Cerebellar nuclear complex (tissue), 1 donor: ENCODE measurements at places on chromosomes 4 and X.

GRCh38 chrX:73400136-73400748 lies 46.6 kb upstream of the CDX4 start:
- DNase-seq = no peak

DNA sequence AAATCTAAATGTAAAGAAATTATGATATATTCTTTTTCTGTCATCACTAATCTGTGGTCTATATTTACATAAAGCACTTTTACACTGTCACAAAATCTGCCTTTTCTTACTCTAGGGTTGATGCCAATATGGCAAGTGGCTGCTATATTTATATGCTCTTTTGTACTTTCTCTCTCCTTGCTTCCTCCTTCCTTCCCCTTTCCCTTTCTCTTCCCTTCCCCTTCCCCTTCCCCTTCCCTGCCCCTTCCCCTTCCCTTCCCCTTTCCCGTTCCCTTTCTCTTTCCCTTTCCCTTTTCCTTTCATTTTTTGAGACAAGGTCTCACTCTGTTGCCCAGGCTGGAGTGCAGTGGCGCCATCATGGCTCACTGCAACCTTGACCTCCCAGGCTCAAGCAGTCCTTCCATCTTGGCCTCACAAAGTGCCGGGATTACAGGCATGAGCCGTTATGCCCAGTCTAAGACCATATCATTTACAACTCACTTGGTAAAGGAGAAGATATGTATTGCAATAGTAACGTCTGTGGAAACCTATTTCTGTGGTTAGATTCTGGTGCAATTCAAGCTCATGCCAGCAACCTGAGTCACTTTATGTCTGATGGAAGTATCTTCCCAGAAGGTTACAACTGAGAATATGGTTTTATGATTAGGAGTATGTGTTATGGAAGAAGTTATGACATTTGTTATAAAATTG lies 13.9 kb upstream of the PLAC8 start:
- DNase-seq = no peak

DNA sequence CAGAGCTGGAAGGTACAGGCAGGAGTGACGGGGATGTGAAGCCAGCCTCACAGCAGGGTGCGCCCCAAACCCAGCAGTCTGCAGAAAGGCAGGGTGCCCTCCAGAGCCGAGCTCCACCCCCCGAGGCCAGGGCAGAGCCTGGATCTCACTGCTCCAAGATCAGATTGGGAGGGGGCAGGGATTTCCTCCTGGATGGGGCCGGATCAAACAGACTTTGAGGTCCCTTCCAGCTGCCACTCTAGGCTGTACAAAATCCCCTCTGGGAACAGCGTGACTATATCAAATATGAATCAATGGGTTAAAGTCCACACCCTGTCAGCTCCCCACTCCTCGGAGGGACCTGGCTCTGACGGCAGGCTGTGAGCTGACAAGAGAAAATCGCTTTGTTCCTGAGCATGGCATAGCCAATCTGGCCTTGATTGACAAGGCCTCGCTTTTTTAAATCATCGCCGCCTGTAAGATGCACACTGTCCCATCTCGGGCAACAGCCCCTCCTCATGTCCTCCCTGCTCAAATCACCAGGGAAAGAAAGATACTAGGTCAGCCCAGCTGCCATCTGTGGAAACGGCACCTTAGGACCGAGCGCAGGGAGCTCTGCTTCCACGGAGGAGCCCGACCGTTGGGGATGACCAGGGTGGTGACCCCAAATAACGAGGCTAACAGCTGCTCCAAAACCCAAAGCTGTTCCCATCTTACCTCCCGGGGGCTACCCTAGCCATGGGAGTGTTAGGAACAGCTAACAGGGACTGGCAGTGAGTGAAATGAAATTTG lies 39.9 kb downstream of the PSAPL1 start:
- no peak for DNase-seq

- no peak for DNase-seq
Observed at GRCh38 chrX:9370893-9371292, 94.0 kb upstream of the TBL1X start.
